ENCODE measurements at places on chromosomes 4 and X. TPM values are rescaled to one million over a fixed set of nuclear protein-coding genes. Genes with fewer than 3 reads are reported as not detected.

The ARMCX2 gene
- 164 TPM for total RNA-seq

The CCDC120 gene
- 0.83 TPM for total RNA-seq

The CYBB gene
- under 0.01 TPM for total RNA-seq

The SLC2A9 gene
- total RNA-seq, result 2.8 TPM
